ENCODE measurements at places on chromosomes 11 and 22.

DNA sequence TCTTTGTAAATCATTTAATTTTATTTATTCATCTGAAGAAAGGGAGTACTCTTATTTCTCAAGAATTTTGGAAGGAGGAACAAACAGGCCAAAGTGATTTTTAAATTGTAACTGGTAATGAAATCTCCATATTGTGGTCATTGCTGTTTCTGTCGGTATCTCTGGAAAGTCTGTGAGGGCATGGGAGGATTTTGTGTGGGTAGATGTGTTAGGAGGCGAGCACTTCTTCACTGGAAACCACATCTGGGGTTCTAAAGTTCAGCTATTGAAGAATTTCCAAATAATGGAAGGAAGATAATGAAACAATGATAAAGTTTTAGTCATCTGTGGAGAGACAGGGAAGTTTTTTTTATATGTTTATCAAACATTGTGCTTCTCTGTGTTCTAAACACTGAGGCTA, 6.6 kb downstream of the TRIM34 start:
- DNase-seq, result no peak

DNA sequence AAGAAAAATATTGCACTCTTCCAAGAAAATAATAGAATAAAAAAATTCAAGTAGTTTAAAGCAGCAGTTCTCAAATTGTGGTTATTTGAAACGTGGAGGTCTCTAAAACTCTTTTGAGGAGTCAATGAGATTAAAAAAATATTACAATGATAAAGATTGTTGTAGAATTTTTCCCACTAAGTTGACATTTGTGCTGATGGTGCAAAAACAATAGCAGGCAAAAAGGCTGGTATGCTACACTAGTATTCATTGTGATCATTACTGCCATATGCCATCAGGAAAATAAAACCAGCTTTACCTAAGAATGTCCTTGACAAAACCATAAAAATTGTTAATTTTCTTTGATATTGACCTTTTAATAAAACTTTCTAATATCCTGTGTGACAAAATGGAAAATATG, 505.2 kb upstream of the ANO5 start:
- DNase-seq, result no peak

GRCh38 chr22:22735695-22736611, 91.5 kb downstream of the GGTLC2 start:
- DNase-seq, result no peak

GRCh38 chr22:27296091-27296675, 505.4 kb downstream of the MN1 start:
- DNase-seq, result no peak

- DNase-seq, result no peak
These were observed 615 bp downstream of the POLD4 start for GRCh38 chr11:67352546-67353316.

GRCh38 chr11:123181075-123181474, 14.0 kb downstream of the CLMP start:
- no peak for DNase-seq

DNA sequence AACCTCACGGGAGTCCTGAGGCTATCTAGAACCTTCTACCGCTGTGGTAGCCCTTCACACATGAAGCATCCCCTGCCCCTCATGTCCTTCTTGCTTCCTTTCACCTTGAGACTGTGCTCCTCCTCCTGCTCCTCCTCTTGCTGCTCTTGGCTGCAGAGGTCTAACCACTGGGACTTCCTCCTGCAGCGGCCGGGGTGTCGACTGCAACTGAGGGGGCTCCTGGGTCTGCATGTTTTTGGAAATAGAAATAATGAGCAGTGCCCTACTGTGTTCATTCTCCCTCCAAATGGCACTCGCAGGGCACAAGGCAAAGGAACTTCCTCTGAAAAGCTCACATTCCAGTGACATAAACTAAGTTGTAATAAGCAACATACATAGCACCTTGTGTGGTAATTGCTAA, 14.8 kb downstream of the PIWIL3 start:
- no peak for DNase-seq

DNA sequence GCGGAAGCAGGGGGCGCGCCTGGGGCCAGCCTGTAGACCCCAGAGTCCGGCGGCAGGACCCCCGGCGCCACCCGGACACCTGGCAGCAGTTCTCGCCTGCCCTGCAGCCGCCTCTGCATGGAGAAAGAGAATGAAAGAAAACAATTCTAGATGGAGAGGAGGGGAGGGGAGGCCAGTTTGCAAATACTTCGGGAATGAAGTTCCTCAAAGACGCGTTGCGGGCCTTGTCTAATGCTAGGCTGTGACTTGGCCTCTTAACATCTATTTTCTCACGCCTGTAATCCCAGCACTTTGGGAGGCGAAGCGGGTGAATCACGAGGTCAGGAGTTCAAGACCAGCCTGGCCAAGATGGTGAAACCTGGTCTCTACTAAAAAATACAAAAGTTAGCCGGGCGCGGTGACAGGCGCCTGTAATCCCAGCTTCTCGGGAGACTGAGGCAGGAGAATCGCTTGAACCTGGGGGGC, 2.1 kb upstream of the BARX2 start:
- no peak for DNase-seq

DNA sequence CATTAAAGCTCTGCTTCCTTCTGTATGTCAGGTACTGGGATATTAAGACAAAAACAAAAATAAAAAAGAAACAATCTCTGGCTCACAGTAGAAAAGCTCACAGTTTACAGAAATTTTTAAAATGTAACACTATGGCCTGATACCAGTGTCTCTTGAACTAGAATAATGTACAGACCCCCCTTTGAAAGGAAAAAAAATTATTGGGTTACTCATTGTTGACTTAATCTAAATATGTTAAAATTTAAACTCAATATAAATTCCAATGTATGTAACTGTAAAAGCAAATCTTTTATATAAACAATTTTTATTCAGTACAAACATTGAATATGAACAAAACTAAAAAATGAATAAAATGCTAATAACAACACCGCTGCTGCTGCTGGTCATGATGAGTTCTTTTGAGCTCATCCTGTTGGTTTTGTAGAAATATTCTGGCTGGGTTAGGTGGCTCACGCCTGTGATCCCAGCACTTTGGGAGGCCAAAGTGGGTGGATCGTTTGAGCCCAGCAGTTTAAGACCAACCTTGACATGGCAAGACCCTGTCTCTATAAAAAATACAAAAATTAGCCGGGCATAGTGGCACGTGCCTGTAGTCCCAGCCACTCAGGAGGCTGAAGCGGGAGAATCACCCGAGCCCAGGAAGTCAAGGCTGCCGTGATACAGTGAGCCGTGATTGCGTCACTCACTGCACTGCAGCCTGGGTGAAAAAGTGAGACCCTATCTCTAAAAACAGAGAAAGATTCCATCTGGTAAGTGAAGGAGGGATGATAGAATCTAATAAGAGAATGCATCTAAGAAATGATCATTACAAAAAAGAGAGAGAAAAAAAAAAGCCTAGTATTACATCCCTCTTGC, 11.8 kb upstream of the KCNE3 start:
- no peak for DNase-seq

GRCh38 chr11:118439646-118440045, 3.4 kb downstream of the KMT2A start:
- DNase-seq, result no peak

DNA sequence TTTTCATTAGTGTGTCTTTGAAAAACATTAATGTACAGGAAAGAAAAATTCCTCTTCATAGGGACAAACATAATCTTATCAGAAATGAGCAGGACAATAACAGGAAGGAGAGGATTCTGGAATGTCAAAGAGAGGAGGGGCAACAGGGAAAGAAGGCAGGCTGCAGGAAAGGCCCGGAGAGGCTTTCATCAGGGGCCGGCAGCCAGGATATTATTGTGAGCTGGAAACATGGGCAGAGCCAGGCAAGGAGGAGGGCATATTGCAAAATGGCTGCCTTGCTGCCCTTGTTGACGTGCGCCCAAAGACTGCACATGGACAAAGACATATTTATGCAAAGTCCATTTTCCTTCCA, 433.7 kb downstream of the ETS1 start:
- DNase-seq, result no peak

DNA sequence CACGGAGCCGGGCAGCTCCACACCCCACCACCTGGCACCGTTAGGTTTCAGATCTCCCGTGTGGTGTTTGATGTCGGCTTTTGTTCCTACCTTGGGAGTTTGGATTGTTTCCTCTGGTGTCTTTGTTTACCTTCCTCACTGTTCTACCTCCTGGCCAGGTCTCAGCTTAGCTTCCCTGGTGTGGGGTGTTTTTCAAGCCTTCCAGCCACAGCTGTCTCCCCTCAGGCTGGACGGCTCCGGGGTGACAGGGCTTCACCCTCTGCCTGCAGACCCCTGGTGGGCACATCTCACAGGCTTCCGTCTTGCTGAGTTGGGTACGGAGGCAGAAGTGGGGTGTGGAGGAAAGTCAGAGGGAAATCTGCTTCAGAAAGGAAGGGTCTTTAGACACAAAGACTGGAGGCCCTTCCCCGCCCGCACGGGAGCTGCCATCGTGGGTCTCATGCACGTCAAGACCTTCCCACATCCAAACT, 59.6 kb upstream of the EMID1 start:
- no peak for DNase-seq

- DNase-seq, result no peak
These were observed 679.3 kb upstream of the CCDC179 start for GRCh38 chr11:23539556-23539955.

- DNase-seq, result no peak
These were observed 109.2 kb downstream of the IGLL1 start for GRCh38 chr22:23470811-23471389.

DNA sequence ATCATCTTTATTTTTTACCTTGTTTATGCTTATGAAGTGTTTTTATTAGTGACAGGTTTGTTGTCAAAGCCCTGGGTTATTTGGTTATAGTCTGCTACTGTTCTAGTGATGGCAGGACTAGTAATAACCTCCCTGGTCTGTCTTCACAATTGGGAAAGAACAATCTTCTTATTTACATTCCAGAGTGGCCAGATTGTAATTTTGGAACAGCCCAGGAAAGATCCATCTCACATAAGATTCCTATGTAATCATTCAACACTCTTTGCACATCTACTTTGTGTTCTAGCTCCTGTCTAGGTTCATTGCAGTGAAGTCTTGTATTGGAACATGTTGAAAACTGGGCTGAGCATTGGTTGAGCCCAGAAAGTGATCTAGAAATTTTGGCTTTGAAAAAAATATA, 63.8 kb downstream of the CYB5R2 start:
- no peak for DNase-seq

All from stimulated activated CD8-positive, alpha-beta memory T cell treated with anti-CD3 and anti-CD28 coated beads, Interleukin-4, amount 100 ng/mL, for 48 hours (primary cell).